ENCODE measurements at places on chromosomes 7 and 10.

DNA sequence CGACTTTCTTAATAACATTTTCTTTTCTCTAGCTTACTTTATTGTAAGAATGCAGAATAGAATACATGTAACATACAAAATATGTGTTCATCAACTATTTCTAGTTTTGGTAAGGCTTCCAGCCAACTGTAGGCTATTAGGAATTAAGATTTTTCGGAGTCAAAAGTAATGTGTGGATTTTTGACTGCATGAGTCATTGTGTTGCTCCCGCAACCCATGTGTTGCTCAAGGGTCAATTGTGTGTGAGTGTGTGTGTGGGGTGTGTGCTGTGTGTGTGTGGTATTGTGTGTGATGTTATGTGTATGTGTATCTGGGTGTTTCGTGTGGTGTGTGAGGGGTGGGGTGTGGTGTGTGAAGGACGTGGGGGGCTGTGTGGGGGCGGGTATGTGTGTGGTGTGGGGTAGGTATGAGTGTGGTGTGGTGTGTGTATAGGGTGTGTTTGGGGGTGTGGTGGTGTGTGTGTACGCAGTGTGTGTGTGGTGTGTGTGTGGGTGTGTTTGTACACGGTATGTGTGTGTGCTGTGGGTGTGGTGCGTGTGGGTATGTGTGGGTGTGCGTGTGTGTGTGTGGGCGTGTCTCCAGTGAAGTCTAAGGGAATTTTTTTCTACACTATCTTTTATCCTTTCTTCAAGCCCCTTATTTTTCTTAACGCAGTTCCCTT is 60.5 kb downstream of the RSU1 start:
- DNase-seq = no peak

DNA sequence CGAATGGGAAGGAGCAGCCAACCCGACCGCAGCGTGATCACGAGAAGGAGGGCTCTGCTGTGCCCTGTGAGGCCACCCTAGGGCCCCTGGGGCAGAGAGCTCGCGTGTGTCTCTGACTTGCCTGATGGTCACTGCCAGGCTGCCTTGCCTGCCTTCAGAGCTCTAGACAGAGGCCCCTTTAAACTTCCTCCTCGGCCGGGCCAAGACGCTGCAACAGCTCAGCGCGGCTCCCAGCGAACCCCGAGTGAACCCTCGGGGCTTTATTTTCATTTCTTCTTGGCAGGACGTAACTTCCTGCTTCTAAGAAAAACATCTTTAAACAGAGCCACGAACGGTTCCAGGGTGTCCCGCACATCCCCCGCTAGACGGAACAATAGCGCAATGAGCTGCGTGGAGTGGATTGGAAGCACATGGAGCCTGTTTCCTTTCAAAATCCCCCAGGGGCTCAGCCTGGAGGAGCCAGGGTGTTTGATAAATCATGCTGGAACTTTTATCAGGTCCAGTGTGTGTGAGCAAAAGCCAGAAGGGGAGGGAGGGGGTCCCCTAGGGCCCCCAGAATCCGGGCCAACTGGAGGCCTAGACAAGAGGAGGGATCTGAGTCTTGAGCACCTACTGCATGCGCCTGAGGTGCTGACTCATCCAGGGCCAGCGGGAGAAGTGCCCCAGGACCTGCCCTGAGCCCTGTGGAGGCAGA is 134.1 kb upstream of the GDF10 start:
- no peak for DNase-seq

DNA sequence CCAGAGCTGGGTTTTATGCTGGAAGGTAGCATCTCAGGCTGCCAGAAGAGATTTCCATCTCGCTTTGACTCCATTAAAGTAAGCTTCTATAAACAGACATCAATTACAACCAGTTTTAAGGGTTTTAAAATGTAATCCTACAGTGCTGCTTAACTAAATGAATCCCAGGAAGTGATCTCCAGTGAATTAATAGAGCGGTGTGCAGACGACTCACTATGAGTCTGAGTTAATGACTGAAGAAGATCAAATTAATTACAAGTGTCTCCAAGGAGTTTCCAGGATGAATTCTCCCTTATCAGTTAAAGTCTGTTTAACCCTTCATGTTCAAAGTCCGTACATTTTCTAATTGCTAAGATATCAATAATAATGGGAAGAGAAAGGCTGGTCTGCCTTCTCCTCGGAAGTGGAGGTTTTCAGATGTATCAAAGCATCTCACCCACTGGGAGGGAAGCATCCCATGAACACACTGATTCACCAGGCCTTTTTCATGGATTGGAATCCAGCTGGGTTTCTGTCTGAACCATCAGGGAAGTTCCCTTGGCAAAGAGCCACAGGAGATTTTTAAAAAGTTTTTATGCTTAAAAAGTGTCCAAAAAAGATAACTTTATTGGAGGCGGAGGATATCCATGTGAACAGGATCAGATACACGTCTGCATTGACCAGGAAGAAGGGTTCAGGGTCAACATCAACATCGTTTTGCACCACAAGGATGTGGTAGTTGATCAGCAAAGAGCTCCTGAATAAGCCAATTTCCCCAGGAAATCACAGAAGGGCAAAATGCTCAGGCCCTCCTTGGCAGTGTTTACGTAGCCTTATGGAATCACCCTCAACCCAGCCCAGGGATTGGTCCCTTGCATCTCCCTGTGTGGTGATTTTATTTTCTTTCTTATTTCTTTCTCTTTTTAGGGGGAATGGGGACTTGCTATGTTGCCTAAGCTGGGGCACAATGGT is 288.2 kb downstream of the POU6F2 start:
- no peak for DNase-seq

DNA sequence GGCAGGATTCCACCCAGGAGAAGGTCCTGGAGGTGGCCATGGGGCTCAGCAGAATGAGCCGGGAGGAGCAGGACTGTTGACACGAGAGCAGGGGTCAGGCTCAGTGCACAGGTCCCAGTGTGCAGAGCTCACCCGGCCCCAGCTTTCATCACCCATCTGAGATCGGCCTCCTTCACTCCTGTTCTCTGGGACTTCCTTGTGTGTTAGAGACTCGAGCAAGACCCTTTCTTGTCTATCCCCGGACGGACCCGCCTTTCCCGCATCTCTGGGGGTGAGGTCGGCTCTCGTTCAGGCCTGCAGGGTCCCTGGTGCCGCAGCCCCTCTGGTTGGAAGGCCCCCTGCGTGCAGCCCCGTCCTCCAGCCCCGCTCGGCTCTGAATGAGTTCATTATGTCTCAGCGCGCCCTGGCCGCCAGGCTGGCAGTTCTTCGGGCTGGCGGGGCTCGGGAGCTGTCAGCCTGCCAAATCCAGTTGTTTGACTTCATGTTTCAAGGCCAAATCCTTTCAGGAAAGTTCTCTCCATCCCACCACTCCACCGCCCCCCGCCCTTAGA is 127.9 kb downstream of the LHPP start:
- DNase-seq = no peak

DNA sequence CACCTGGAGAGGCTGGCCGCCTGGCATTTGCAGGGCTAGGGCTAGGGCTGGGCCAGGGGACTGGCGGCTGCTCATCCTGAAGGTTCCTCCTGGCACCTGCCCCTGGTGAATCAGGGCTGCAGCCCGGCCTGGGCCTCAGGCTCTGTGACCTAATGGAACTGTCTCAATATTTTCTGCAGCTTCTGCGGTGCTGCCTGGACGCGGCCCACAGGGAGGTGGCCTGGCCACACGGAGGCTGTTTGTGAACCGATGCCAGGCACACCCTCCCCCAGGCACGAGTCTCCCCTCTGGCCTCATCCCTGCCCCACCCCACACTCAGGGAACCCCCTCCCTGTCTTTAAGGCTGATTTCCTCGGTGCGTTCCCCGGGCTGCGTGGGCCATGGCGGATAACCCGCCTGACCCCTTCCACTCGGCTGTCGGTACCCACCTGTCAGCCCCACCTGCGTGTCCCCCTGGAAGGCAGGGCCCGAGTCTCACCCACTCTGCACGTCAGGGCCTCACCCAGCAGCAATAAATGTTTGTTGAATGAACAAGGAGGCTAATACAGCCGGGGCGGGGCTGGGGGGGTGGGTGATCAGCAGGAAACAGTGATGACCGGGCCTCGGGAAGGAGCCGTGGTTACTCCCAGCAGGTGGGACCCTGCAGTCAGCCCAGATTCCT is 54.5 kb upstream of the DNAJB6 start:
- no peak for DNase-seq

DNA sequence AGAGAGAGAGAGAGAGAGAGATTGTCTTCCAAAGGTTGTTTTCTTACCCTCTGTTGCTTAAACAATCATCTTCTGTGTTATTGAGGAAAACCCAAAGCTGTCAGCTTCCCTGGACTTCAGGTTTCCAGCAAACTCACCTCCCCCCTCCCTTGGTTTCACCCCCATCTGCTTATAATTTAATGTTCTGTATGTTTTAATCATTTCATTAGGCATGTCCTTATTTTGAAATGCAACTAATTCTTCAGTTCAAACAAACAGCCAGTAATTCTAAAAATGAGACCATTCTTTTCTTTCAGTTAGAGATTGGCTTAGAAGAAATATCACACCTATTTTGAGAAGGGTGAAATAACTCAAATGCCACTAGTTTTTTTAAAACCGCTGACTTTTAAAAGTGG is 102.9 kb downstream of the FAM204A start:
- DNase-seq = no peak

DNA sequence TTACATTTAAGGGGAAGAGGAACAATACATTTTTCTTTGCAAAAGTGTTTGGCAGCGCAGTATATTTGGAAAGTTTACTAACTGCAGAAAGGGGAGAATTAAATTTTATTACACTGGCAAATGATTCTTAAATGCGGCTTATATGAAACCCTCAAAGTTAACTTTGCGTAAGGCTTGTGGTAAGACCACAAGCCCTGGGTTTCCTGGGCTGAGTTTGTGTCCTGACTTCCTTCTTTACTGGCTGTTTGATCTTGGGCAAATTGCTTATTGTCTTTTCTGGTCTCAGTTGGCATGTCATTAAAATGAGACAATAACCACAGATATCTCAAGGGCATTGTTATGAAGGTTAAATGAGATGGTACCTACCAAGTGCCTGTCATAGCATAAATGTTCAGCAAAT is 106.8 kb downstream of the GLRX3 start:
- no peak for DNase-seq

DNA sequence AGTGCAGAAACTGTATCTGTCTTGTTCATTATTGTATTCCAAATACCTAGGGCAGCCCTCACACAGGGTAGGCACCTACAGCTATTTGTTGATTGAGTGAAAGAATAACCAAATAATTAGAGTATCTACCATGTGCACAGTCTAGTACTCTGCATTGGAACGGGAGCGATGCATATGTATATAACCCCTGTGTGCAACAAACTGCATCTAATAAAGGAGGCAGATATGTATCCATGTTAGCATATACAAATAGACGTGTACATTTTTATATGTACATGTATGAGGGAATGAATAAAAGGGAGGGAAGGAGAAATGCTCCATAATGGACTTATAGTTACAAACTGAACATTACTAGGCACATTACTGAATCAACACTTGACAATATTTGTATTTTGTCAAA is 191.3 kb upstream of the PTPRZ1 start:
- DNase-seq = no peak

DNA sequence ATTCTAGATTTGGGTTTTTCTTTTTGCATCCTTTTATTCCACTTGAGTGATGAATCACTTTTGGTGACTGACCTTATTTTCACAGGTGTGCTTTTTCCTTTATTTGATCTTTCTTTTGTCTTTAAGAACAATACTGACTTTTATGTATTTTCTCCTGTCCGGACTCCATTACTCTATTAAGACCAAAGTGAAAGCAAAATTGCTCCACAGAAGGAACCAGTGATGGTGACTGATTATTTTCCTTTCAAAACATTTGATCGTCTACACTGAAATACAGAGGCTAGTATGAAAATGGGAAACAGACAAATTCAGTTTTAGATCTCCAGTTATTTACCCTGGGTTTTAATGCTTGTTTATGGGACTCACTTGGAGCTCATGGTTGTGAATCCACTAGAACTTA is 15.5 kb downstream of the EXOC4 start:
- DNase-seq = no peak

DNA sequence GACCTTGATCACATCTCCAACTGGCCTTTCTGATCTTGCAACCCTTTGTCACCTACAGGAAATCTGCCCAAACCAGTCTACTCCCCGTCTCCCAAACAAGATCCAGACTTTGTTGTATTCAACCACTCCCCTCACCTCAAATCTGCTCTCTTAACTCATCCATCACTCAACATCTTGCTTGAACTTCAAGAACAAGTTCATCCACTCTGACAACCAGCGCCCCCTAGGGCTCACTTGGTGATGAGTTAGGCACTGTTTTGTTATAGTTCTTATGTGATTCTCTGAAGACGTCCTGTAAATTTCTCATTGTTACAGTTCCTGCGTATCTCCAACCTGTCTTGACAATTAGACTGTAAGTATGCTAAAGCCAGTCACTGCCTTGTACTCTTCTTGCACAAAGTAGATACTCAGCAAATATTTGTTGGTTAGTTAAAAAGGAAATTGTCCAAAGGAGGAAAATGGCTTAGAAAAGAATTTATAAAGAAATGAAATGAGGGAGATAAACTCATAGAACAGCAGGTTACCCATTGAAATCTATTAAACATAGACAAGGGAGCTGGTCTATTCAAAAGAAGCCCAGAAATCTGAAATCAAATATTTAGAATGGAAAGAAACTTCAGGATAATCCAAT is 5.3 kb downstream of the FRMD4A start:
- peak; percentile 53 for DNase-seq

DNA sequence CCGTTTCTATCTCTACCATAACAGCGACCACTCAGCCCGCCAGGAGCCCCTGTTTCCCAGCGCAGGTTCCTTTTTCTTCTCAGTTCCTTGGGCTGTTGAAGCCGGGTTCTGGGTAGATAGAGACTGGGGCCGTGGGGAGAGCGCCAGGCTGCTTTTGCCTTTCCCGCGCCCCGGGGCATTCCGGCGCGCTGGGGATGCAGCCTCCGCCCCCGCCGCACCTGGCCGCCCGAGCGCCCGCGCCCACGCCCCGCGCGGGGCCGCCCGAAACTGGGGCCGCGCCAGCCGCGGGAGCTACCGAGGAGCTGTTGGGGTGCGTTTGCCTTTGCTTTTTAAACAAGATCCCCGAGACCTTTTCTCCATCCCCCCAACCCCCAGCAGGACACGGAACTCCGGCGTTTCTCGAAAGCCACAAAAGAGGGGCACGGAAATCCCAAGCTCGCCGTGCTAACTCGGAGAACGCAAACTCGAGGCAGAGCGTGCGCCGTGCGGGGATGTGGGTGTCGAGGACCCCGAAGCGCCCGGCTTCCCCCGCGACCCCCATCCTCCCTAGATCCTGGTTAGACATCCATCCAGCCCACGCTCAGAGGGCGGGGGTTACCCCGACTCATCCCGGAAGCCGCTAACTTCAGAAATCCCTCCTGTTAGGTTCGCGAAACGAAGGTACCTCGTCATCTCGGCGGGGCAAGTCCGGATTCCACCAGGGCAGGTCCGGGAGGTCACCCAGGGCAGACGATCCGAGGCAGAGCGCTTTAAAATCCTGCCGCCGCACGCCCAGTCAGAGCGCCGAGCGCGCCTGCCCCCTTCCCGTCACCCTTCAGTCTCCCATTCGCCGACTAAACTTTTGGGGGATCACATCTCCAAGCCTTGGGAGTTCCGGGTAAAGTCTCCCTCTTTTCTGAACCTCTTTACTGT is 1.0 kb downstream of the GRM8 start:
- DNase-seq = no peak

DNA sequence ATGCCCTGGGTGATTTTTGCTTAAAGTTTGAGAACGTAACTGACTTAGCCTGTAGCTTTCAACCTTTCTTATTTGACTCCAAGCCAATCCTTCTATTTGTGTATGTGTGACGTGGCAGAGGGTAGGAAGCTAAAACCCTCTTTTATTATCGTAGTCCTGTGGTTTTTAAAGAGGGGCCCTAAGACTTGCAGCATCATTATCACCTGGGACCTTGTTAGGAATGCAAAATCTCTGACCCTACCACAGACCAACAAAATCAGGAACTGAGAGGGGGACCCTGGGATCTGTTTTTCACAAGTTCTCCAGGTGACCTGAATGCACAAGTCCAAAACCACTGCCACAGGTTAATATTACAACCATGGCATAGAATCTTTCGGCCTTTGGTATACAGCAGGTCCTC is 80.1 kb downstream of the OSBPL3 start:
- no peak for DNase-seq

Data from hematopoietic multipotent progenitor cell treated with erythropoietin and hydrocortisone succinate and interleukin-3 and kit ligand, for 8 days (in vitro differentiated cells).